ENCODE measurements at places on chromosomes 16 and 17.

DNA sequence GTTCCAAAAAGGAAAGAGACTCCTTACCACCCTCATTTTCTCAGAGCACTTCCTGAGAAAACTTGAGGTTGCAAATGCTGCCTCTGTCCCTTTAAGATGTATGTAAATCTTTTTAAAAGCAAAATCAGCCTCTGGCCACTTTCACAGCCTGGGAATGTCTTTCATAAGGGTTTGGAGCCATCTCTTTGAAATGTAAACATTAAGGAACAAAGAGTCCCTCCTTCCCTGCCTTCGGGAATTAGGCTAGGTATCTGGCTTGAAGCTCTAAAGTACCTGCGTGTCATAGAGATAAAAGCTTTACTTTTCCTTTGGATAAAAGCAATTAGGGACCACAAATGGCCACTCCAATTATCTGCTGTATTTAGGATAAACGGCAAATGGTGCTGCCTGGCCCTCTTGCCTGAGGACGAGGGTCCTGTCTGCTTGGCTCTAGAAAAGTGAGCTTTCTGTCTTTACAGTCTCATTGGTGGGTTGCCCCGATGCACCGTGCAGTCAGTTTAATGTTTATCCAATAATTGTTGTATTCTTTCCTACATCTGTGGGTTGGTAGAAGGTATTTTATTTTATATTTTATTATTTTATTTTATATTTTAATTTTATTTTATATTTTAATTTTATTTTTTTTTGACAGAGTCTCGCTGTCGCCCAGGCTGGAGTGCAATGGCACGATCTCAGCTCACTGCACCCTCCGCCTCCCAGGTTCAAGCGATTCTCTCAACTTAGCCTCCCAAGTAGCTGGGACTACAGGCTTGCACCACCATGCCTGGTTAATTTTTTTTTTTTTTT, 23.9 kb downstream of the NLRC3 start:
- DNase-seq = no peak

DNA sequence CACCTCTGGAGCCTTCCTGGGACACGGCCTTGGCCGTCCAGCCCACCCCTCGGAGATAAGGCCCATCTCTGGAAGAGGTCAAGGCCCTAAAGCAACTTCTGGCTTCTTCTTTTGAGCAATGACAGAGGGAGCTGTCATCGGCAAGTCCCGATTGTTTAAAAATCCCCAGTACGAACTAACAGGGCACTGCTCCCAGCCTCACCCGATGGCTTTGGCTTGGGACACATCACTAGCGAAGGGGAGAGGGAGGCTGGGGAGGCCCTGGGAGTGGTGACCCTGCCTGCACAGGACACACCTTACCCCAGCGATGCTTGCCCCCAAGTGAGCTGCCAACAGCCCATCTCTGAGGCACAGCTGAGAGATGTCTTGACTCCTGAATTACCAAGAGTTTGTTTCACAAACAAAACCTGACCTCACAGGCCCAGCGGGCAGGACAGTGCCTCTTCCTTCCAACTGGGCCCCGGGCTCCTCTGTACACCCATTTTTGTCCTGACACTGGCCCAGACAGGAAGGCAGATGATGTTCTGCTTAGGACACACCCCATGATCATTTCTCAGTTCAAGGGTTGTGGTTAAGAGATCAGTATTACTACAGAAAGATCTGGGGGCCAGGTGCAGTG, 4.8 kb downstream of the SYNGR2 start:
- no peak for DNase-seq

- no peak for DNase-seq
Measured at GRCh38 chr17:81400996-81401722, 5.9 kb downstream of the BAHCC1 start.

DNA sequence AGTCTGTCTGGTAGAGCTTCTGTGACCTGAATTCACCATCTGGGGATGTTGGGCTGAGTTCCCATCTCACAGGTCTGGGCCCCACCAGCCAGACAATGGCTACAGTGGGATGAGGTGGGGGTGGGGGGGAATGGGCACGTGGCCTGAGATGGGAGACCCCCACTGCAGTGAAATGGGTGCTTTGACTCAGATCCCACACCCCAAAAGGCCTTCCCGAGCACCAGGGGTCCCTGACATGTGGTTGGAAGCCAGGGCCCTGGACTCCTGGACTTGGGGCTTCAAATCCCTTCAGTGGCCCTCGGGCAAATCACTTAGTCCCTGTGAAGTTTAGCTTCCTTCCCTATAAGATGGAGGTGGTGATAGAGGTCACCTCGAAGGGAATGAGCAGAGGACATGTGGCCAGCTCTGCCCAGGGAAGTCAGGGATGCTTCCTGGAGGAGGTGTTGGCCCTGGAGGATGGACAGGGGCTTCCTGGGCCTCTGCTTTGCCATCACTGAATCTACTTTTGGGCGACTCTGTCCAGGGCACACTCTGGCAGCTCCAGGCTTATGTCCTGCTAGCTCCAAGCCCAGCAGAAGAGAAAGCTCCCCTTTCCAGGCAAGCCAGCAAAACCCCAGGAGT, 218.1 kb downstream of the KATNIP start:
- no peak for DNase-seq

GRCh38 chr16:86625821-86626220, 47.5 kb downstream of the FOXL1 start:
- no peak for DNase-seq

GRCh38 chr17:78417531-78417909, 39.1 kb downstream of the PGS1 start:
- no peak for DNase-seq

GRCh38 chr16:53518550-53519416, 15.8 kb upstream of the AKTIP start:
- peak; percentile 23 for DNase-seq

- no peak for DNase-seq
Measured at GRCh38 chr16:11514283-11514682, 72.4 kb downstream of the LITAF start.

- DNase-seq = no peak
Measured at GRCh38 chr17:11641521-11642275, 43.4 kb downstream of the DNAH9 start.

- DNase-seq = no peak
Measured at GRCh38 chr17:19590451-19590850, 56.8 kb downstream of the SLC47A1 start.

- no peak for DNase-seq
Measured at GRCh38 chr17:14616528-14616927, 315.6 kb downstream of the HS3ST3B1 start.

DNA sequence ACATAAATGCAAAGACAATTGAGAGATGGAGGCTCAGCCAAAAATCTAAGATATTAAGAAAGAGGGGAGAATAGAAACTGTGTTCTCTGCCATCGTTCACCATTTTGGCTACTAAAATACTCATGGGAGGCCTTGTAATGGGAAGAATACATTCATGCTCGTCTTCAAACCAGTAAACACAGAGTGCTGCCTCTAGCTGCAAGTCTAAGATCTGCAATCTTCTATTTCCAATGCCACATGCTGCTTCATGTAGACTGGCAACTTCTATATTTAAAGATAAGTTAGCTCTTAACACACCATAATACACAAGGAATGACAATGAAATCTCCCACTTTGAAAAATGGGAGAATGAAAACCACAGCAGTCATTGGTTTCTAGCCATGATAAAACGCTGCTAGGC, 387.3 kb downstream of the HS3ST3B1 start:
- DNase-seq = no peak

- DNase-seq = no peak
Measured at GRCh38 chr17:78956254-78956653, 23.5 kb downstream of the LGALS3BP start.

GRCh38 chr17:72514321-72514861, 393.6 kb downstream of the SOX9 start:
- DNase-seq = no peak

GRCh38 chr17:73452009-73452408, 140.2 kb upstream of the CDC42EP4 start:
- no peak for DNase-seq

DNA sequence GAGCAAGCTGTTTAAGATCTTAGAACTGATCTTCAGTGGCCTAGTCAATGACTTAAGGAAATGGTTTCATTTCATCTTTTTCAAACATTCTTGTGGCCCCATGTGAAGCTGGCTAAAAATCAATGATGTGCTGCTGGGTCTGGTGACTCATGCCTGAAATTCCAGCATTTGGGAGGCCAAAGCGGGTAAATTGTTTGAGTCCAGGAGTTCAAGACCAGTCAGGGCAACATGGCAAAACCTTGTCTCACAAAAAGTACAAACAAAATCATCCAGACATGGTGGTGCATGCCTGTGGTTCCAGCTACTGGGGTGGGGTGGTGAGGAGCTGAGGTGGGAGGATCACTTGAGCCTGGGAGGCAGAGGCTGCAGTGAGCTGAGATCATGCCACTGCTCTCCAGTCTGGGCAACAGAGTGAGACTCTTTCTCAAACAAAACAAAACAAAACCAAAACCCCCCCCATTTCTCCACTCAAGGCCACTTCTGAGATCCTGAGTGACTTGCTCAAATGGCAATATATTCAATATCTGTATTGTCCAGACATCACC, 17.4 kb upstream of the COL1A1 start:
- DNase-seq = peak; percentile 99

DNA sequence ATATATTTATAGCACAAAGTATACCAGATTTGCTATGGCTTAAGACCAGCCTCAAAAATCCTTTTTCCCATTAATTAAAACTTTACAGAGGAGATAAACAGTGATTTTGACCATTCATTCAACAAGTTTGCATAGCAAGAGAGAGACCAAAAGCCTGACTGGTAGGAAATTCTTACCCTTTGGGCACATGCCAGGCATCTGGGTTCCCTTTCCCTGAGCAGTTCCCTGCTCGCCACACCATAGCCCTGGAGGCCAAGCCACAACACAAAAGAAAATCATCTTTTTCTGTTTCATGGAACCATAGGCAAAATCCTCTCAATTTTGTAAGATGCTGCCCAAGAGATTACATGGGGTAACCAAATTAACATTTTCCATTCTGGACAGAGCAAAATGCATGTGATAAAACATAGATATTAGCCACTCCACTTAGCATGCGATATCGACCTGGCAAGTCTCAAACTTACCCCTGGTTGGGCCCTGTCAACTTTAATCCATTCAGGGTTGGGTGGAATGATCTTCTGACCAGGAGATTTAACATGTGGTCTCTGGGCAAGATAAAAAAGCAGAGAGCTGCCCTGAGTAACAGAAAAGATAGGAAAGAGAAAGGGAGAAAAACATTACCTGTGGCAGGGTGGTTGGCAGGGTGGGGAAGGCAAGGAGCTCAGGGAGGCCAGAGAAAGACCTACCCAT, 57.6 kb upstream of the B4GALNT2 start:
- DNase-seq = peak; percentile 51

DNA sequence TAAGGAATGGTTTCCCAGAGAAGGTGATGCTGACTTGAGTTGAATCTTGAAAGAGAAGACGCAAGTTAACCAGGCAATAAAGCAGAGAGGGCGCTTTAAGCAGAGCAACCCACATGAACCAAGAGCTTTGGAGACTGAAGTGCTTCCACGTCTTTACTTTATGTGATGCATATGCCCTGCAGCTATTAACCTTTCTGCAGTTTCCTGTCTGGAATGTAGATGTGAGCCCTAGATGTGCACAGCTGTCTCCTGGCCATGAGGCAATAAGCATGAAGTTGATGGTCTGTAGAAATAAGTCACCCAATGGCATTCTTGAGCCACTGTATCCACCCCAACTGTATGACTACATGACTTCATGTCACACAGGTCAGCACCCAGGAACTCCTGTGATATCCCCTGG, 5.7 kb upstream of the CHST4 start:
- no peak for DNase-seq

GRCh38 chr17:32926183-32926582, 1.8 kb upstream of the TMEM98 start:
- no peak for DNase-seq

- DNase-seq = no peak
Measured at GRCh38 chr16:87250431-87250960, 66.7 kb downstream of the C16orf95 start.

DNA sequence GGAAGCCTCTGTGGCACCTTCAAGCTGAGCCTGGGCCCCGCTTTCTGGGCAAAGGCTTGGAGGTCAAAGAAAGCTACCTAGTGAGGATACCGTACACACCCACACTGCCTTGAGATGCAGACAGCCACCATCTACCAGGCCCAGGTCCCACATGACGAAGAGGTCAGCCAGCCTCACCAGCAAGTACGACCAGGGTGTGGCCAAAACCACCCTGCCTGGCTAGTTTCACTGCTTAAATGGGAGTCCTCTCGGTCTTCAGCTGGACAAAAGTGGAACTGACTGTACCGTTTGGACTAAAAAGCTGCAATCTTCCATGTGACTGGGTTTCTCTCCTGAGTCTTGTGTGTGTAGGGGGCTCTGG, 21.6 kb downstream of the VASN start:
- DNase-seq = no peak

DNA sequence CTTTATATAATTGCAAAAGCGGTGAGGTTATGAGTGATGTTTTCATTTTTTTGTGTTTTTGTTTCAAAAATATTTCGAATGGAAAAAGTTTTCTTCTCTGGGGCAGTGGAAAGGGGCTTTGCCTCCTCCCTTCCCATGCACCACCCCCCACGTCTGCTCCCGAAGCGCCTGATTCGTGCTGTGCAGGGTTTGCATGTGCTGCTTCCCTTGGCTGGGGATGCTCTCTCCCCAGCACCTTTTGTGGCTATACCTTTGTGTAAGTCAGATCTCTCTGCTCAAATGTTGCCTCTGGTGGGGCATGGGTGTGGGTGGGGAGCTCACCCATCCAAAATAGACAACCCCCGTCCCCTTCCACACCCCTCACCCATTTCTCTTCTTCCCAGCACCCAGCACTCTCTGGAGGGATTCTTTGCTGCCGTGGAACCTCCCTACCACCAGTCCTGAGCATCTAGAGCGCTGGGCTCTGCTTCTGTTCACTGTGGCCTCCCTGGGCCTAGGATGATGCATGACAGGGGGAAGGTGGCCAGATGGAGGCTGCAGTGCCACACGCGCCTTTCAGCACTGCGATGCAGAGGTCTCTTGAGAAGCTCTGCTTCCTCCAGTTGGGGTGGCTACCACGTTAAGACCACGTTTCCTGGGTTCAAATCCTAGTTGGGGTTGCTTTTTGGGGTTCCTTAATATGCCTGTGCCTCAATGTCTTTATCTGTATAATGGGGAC, 71.2 kb downstream of the IRF8 start:
- DNase-seq = no peak

DNA sequence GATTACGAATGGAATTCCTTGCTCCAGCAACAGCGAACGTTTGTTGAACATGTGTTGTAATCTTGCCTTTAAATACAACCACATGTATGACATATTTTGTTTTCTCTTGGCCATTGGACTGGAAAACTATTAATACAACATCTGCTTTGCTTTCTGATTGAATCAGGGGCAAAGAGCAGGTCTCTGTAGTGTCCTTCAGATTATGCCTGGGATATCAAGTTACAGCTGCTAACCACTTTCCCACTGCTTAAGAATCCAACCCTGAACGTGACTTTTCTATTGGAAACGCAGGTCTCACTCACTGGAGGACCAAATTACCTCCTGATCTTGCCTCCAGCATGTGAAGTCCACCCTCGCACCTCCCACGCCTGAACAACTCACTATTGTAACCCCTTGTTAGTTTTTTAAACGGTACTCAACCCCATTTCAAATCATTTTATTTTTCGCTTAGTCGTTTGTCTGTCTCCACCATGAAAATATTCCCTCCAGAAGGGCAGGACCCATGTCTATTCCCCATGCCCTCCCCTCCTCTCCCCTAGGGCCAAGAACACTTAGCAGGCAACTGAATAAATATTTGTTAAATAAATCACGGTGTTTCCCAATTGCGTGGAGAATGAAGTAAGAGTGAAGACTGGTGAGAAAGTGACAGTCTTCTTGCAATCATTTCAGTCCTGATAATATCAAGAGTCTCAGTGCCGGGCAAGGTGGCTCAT, 57.4 kb upstream of the MRTFB start:
- DNase-seq = peak; percentile 78

GRCh38 chr17:33258296-33258695, 34.8 kb downstream of the ASIC2 start:
- no peak for DNase-seq
